Activated naive CD4-positive, alpha-beta T cell treated with Interleukin-2 at 50 U/mL for 16 hours (primary cell): ENCODE measurements at places on chromosomes 5 and 9.

- DNase-seq, result no peak
Observed at GRCh38 chr9:114288193-114289091, 34.5 kb upstream of the ORM1 start.

DNA sequence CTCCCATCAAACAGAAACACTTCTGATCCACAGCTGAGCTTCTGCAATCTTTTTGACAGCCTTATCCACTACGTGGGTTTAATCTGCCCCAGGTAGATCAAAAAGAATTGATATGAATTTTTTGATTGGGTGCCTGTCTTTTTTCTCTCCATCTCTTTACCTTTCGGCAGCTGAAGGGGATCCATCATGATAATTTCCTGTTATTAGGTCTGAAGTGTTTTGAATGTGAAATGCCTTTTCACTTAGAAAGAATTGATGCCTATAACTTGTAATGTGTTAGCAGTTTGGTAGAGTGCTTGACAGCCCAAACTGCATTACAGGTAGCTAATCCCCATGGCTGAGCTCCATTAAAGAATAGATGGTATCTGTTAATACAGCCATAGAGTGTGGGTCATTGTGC, 745.4 kb downstream of the TLR4 start:
- DNase-seq, result no peak

DNA sequence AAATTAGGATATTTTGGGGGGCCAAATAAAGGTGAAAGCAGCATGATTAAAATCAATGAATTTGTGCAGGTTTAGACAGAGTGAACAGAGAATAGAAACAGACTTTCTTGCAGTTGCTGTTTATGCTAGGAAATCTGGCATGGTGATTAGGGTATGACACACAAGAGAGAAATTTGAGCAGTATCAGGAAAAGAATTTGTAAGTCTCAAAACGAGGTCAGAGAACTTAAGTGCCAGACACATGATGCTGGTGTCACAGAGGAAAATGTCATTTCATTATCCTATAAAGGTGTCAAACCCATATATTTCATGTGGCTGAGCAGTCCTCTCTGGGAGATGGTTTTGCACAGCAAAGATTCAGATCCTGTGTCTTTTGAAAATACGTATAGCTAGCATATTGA, 15.7 kb downstream of the LVRN start:
- no peak for DNase-seq

GRCh38 chr9:77514886-77515711, 133.0 kb downstream of the GNA14 start:
- DNase-seq, result no peak

- DNase-seq, result no peak
Observed at GRCh38 chr5:179314606-179315355, 30.5 kb downstream of the ADAMTS2 start.

- no peak for DNase-seq
Observed at GRCh38 chr9:93232388-93232960, 48.5 kb downstream of the WNK2 start.

- no peak for DNase-seq
Observed at GRCh38 chr5:125042261-125042890, 295.9 kb upstream of the ZNF608 start.

DNA sequence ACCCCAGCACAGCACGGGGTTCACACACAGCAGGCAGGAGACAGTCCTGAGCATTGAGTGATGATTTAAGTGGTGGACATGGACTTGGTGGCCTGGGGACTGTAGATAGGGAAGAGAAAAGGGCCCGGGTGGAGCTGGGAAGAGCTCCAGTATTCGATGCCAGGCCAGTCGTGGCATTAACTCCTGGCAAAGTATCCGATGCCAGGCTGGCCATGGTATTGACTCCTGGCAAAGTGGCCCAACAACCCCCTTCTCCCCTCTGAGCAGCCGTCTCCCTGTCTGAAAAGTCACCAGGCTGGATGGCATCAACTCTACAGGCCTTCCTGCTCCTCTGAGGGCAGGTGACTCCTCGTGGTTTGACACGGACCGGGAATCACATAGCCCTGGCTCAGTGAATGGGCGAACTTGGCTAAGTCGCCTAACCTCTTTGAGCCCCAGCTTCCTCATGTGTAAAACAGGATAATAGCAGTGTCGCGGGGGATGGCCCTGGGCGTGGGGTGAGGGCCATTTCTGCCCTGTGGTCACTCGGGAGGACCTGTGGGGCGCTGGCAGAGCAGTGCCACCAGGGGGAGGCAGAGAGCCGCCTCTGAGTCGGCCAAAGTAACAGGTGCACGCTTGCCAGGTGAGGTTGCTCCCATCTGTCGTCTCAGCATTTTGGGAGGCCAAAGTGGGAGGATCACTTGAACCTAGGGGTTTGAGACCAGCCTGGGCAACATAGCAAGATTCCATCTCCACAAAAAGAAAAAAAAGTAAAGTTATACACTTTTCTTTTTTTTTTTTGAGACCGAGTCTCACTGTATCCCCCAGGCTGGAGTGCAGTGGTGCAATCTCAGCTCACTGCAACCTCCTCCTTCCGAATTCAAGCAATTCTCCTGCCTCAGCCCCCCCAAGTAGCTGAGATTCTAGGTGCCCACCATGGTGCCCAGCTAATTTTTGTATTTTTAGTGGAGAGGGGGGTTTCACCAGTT, 5.7 kb upstream of the SEC16A start:
- peak; percentile 77 for DNase-seq

GRCh38 chr5:109083937-109084336, 325.8 kb downstream of the PJA2 start:
- no peak for DNase-seq

- peak; percentile 2 for DNase-seq
Observed at GRCh38 chr9:84667571-84668195, 1.8 kb upstream of the NTRK2 start.

DNA sequence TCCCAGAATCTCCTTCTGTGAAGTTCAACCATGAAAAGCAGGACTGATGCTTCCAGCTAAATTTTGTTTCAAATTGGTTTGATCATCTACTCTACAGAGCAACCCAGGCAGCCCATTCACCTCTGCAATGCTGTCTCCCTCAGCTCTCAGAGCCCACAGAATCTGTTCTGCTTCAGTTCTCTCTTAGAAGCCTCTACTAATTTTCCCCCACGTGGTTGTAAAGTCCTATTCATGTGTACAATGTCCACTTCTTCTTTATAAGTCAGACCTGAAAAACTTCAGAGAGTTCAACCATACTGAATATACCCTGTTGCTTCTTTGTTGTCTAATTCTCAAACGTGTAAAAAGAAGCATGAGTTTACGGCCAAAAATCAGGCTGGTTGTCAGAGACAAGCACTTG, 21.3 kb upstream of the FAM13B start:
- DNase-seq, result no peak

- DNase-seq, result no peak
Observed at GRCh38 chr5:65395526-65396155, 86.1 kb downstream of the ADAMTS6 start.

- no peak for DNase-seq
Observed at GRCh38 chr9:130549093-130549735, 30.2 kb upstream of the FUBP3 start.

DNA sequence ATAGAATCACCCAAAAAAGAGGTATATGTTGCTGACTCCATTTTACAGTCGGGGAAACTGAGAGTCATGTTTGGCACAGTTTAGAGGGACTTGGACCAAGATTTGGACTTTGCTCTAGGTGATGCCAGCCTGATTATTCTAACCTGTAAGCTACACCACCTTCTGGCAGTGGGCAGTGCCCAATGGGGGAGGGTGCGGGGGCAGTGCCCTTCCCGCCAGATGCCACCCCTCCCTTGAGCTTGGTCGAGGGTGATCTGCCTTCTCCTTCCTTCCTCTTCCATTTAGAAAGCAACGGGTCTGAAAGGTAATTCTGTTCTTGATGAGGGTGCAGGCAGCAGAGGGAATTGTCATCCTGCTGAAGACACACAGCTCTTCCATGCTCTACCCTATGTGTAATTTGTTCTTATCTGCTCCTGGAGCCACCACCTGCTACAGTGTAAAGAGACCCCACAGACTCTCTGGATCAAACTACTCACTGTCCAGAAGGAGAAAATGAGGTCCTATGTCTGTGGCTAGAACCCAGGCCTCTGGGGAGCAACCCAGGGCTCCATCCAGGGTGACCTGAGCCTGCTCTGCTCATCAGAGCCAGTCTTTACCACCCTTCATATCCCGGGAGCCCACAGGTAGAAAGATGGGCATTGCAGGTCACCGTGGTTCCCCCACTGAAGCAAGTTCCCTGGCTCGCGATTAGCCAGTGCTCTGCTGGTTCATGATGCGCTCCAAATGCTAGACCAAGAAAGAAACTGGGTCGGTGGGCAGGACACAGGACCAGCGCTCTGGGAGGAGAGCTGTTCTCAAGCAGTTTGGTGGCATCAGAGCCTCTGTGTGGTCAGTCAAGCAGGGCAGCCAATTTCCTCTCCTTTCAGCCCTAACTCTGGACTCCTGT, 156.2 kb downstream of the RGS3 start:
- DNase-seq, result no peak

GRCh38 chr9:131264231-131264630, 12.1 kb downstream of the FAM78A start:
- peak; percentile 39 for DNase-seq

DNA sequence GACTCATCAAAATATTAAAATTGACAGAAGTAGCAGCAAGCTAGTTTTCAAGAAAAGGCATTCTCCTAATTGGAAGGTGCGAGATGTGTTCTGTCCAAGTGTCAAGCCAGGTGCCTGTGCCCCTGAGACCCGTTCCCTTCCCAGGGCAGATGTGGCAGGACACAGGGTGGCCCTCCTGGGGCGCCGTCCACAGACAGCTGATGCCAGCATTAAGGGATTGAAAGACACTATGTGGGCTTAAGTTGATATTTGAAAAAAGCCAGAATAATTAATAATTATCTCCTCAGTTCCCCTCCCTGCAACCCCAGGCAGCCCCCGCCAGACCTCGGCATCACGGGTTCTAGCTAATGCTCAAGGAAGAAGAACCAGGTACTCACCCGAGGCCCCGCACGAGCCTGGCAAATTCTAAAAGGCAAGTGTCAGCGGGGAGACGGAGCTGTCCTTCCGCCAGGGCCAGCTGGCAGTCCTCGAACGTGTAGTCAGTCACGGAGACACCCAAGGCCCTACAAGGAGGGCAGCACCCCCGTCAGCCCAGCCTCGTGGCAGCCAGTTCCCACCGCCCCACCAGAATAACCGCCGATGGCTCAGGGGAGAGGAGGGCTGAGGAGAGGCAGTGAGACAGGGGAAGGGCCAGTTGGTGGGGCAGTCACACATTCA, 29.1 kb upstream of the SLC6A3 start:
- DNase-seq, result no peak

GRCh38 chr9:100167915-100168654, 69.0 kb downstream of the INVS start:
- DNase-seq, result no peak

DNA sequence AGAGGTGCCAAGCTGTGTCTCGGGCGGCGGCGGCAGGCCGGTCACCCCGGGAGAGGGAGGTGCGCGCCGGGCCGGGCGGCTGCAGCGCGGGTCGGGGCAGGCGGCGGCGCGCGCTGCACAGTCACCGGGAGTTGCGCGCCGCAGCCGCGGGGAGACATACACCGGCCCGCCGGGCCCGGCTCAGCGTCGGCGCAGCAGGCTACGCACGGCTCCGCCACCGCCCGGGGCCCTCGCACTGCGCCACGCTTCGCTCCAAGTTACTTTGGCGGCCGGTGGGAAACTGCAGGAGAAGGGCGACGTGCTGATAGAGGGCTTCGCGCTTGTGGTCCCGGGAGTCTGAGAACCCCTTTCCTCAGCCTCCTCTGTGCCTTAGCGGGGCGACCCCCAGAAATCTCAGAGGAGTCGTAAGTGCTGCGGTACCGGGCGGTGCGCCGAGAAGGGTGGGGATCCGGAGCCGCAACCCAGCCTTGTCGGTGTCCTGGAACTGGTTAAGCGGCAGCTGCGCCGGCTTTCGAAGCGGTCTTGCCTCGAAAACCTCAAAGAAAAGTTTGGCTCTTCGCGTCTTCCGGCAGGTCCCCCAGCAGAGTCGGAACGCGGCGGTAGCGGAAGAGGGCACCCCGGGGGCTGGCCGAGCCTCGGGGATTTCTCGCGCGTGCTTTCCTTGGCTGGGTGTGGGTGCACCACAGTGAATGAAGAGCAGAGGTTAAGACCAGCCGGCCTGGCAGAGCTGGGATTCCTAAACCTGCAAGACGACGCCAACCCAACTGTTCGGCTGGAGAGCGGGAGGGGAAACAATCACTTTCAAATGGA, at the start of gene EFNA5:
TSS of gene EFNA5 (minus strand) at position 6 of the 810 bp plus-strand sequence.
- no peak for DNase-seq

DNA sequence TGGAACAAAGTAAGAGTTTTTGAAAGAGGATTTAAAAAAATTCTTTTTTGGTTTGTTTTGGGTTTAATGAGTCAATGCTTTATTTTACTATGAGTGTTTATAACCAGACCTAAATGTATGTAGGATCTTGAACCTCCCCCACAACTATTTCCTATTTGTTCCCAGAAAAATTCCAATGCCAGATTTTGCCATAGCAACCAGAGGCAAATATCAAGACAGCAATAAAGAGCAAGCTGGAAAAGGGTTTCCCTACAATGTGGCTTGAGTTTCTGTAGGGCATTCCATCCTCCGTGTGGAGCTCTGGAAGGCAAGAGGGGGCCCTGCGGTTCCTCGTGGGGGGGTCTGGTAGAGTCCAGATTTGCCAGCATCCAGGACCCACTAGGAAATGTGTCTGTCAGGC, 27.8 kb upstream of the GDNF start:
- DNase-seq, result no peak

- no peak for DNase-seq
Observed at GRCh38 chr9:36504156-36504555, 68.5 kb upstream of the MELK start.
